ENCODE measurements at places on chromosomes 5 and 9. TPM values are rescaled to one million over a fixed set of nuclear protein-coding genes. Genes with fewer than 3 reads are reported as not detected.

DNA sequence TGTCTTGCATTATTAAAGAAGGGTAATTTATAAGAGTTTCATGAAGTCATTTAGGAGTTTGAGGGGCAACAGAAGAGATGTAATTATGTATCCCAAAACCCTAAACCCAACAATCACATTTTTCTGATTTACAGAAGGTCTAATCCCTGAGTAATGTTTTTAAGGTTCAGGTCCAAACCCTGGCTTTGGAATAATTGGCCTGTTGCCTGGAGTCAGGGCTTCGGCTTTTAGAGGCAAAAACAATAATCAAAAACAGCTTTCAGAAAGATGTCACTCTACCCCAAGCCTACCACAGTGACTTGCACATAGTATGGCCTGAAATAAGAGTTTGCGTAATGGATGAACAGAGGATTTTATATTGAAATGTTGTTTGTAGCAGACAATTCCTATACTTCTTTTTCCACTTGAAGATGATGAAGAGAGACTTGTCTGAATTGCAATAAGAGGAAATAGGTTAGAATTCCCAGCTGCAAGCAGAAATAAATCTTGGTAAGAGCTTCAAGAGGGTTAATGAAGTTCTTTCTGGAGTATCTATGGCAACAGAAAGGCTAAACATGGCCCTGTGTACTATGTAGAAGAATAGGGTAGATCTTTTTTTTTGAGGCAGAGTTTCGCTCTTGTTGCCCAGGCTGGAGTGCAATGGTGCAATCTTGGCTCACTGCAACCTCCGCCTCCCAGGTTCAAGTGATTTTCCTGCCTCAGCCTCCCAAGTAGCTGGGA lies 152.0 kb downstream of the GPBP1 start:
- no peak for DNase-seq

GRCh38 chr5:159161361-159162214 lies 47.8 kb downstream of the RNF145 start:
- DNase-seq: no peak

- peak; percentile 95 for DNase-seq
Measured at GRCh38 chr5:180071531-180072255, at the start of gene RNF130. Gene RNF130 (minus strand): TSS chr5:180071759. CDS start chr5:180071702, 57 bp downstream.

- no peak for DNase-seq
Measured at GRCh38 chr5:56108246-56108645, 113.5 kb upstream of the IL6ST start.

DNA sequence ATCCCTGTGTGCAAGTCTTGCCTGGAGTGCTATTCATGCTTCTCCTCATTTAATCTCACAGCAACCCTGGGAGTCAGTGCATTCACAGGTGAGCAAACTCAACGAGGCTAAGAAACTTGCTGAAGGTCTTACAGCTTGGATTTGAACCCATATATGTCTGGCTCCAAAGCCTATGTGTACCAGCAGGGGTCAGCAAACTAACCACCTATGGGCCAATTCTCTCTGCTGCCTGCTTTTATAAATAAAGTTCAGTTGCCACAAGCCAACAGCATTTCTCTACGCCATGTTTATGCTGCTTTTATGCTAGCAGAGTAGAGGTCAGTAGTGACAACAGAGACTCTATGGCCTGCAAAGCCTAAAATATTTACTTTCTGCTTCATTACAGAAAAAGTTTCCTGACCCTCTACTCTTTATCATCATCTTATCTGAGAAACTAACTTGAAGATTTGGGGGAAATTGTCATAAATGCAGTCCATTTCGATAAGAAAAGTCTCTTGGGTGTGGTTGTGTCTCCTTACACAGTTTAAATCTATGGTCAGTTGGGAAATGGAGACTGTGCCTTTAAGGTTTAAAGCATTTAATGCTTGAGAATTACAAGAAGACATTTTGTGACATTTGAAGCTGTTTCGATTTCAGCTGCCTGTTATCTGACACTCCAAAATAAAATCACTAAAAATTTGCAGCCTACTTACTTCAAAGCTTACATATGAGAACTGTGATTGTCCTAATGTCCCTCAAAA lies 137.7 kb downstream of the PRELID2 start:
- DNase-seq: no peak

GRCh38 chr9:125752070-125752628 lies 5.0 kb downstream of the PBX3 start:
- no peak for DNase-seq

DNA sequence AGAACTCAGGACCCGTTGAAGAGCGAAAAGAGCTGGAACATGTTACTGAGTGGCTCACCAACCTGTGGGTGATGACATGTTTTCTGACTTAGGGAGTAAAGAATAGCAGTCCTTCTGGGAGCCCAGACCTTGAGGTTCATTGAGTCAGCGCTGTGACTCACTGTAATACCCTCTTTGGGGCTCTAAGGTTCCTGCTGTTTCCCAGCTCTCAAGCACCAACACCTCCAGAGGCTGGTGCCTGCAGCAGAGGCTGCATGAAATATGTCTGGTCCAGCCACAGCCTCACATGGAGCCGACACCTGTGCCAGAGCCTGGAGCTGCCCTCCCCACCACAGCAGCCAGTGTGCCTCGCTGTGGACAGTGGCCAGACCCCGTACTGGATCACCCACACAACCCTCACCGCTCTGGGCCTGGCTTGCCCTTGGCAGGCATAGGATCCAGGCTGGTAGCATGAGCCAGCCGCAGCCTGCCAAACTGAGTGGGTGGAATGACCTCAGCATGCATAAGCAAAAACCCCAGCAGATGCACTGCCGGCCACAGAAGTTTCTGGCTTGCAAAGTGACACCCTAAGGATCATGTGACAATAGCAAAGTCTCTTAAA lies 143.5 kb upstream of the MRPS30 start:
- DNase-seq: no peak

- DNase-seq: peak; percentile 62
Measured at GRCh38 chr9:113675475-113675941, 200.6 kb upstream of the ZNF618 start.

GRCh38 chr9:98216391-98216790 lies 24.0 kb upstream of the CORO2A start:
- no peak for DNase-seq

GRCh38 chr9:37371565-37372464 lies 50.7 kb upstream of the GRHPR start:
- no peak for DNase-seq

- no peak for DNase-seq
Measured at GRCh38 chr5:54581831-54582548, 64.4 kb downstream of the SNX18 start.

DNA sequence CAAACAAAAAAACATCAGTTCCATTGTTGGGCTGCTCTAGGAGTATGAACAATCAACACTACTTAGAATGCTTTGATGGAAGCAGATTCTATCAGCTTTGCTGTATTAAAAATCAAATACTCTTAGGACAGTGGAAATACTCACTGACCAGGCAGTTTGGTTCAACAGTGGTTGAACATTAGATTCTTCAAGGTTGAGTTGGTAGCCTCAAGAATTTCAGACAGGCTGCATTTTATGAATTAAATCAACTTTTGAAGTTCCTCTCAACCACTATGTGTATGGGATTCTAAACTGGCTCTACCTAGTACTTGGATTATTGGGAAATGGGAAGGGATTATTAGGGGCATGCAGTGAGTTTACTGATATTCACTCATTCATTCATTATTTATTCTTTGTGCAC lies 35.0 kb downstream of the ACTBL2 start:
- DNase-seq: no peak

- no peak for DNase-seq
Measured at GRCh38 chr5:6728795-6729183, 15.6 kb downstream of the TENT4A start.

GRCh38 chr9:126690431-126691051 lies 76.8 kb downstream of the LMX1B start:
- DNase-seq: peak; percentile 31

DNA sequence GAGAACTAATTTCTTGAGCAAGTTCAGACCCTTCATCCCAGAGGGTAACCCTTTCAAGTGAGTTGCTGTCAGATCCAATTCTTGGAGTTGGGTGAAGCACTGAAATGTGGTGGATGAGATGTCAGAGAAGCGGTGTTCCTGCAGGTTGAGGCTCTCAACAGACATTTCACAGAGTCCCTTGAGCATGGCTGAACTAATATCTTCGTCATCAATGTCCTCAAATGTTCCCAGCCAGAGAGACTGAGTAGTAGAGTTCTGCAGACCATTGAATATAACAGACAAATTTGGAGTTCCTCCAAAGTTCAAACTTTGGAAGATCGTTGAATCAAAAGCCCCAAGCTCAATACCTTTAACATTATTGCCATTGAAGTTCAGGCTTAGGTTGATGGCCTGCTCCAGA lies 12.7 kb downstream of the CD180 start:
- no peak for DNase-seq

DNA sequence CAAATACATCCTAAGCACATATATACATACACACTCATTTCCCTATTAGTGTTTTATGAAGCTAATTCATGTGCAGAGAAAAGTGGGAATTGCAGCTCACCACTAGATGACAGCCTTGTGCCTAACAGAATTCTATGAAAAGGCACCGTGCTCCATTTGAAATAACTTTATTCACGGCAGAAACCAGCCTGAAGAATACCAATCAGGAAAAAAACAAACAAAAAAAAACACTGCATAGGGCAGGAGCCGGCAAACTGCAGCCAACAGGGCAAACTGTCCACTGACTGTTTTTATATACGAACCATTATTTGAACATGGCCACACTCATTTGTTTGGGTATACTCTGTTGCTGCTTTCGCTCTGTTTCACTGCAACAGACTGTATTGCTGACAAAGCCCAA lies 33.6 kb downstream of the ERMP1 start:
- DNase-seq: peak; percentile 19

DNA sequence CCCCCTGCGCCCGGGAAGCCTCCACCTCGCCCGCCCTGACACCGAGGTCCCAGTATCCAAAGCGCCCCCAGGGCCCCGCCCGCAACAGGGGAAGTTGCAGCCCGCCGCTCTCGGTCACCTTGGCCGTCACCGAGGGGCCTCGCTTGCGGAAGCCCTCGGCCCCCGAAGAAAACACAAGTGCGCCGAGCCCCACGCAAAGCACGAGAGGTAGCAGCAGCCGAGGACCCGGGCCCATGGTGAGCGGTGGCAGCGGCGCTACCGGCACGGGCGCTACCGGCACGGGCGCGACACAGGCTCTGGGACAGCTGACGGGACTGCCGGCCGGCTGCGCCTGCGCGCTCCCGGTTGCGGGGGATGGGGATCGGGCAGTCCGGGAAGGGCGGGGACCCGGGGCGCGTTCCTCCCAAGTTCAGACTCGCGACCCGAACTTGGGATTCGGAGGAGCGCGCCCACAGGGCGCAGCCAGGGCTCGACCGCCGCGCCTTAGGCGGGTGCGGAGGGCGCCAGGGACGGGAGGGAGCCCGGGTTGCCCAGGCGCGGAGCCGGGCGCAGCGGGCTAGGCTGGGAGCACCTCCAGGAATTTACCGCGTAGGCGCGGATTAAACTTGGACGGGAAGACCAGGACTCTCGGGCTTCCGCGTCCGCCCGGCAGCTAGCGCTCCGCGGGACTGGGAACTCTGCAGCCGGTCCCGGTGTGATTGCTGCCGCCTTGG lies at the start of gene PPIC:
PPIC (minus strand) TSS at position 335 of the 713 bp plus-strand sequence; CDS start at position 235, 100 bp downstream.
- peak; percentile 89 for DNase-seq

DNA sequence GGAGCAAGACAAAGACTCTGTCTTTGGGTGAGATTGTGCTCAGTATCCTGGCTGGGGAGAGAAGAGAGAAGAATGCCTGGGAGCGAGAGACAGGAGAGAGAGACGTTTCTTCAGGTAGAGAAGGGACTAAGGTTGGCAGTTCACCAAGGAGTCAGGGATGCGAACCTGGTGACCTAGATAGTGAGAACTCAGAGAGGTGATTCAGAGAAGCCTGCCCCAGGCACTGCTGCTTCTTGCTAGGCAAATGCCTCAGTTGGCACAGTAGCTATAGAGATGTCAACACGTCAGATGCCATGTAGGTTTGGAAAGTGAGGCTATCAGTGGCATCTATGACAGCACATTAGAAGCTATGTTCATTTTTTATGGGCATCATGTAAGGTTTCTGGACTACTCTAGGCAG lies 231.6 kb upstream of the VLDLR start:
- DNase-seq: no peak

DNA sequence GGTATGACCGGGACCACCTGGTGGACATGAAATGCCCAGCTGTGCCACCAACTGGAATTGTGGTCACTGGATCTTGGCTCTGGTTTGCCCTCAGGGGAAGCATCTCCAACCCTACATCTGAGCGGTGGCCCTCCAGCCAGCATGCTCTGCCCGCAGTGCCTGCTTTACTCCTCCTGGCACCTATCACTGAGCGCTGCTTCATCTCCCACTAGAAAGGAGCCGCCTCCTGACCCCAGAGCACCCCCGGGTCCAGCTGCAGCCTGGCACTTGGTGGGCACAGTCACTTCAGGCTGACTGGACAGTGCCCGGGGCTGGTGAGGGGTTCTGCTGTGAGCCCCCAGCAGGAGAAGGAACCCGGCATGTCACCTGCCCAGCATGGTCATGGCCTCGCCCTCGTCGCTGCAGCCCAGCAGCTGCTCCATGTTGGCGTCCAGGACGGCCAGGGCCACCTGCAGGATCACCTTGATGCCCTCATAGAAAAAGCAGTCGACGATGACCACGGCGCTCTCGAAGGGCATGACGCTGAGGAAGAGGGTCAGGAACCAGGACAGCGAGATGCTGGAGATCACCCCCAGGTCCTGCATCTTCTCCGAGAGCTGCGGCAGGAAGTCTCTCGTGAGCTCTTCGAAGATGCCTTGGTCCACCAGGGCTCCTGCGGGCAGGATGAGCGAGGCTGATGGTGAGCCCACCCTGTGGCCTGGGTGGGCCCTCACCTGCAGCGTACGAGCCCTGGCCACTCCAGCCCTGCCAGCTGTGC lies 16.1 kb upstream of the MRNIP start:
- DNase-seq: no peak

DNA sequence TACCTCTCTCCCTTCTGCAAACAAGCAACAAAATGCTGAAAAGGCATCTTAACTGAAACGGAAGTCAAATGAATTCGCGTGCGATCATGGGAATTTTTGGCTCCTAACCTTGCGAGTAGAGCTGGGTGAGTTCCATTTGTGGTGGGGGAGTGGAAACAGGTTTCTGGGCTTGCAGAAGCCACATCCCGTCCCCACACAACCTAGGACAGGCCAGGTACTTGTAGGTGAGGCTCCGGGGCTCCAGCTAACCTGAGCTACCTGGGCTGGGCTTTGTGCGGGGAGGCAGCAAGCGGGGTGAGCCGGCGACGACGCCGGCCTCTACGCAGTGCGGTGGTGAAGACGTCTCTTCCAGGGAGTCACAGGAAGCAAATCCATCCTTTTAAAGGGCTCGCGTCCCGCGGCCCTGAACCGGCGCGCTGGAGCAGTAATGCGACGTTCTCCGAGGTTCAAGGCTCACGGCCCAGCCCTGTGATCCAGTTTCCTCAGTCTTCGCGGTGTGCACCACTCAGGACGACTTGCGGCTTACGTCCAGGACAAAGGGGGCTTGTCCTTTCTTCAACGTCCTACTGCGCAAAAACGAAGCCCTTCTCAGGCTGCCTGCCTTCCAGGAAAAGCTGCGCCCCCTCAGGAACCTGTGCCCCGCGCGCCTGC lies 567 bp upstream of the SPIN1 start:
- peak; percentile 47 for DNase-seq

Gene ZNF474
- 0.29 TPM for total RNA-seq

Gene SLC31A2
- 7.5 TPM for total RNA-seq

Gene KIF20A
- total RNA-seq: 1.5 TPM

Gene PCDHB7
- total RNA-seq: 2.1 TPM

Gene ITGA1
- total RNA-seq: 67.1 TPM

Gene SPATA31D4
- not detected for total RNA-seq

Gene PPP3R2
- not detected for total RNA-seq

Gene SHOC1
- not detected for total RNA-seq

Gene NUP188
- 28.2 TPM for total RNA-seq

Gene CCNI2
- total RNA-seq: 8.4 TPM

Gene LCN10
- total RNA-seq: 11.4 TPM

Gene MARCOL
- not detected for total RNA-seq

Gene TNFSF15
- 2.2 TPM for total RNA-seq

Gene ERAP2
- total RNA-seq: 12.9 TPM

Gene TPPP
- 9.9 TPM for total RNA-seq

Gene CHSY3
- total RNA-seq: 3.1 TPM

Measured in mucosa of gallbladder (tissue), 1 donor.